IMR-90 (cell line): ENCODE measurements at places on chromosomes 2 and 18.

- H3K36me3 ChIP-seq: no peaks in the 10 kb centered on the region
- no peak overlapping the region for H3K4me3 ChIP-seq
- DNase-seq: no peak
- no peaks in the 10 kb centered on the region for H3K4me1 ChIP-seq
These were observed 16.1 kb downstream of the COLEC11 start for GRCh38 chr2:3610881-3611505.

DNA sequence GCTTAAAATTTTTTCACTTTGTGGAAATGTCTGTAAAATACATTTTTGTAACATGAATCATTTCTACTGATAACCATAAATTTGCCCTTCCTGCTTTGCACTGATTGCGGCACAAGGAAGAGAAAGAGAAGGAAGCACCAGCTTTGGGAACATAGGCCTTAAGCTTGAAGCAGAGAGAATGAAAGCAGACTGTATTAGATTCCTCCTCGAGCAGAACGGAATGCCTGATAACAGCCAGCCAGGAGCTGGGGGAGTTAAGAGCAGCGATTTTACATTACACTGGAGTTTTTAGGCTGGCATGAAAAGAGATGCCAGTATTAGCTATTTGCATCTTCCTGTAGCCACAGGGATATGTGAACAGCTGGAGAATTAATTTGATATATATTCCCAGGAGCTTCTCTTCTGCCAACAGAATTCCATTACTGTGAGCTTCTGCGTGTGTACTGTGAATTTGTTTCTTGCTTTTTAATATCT, 33.5 kb downstream of the CRIM1 start:
- H3K36me3 ChIP-seq: peaks cover 11% of the 10 kb centered on the region
- peak overlapping the region; percentile 19; the same call in 1 of the 2 replicates for H3K27ac ChIP-seq
- DNase-seq: peak; percentile 67
- no peak overlapping the region for H3K4me3 ChIP-seq

GRCh38 chr2:139403948-139404347, 623.8 kb upstream of the NXPH2 start:
- DNase-seq: no peak
- no peak overlapping the region for H3K4me3 ChIP-seq
- H3K36me3 ChIP-seq: no peaks in the 10 kb centered on the region
- no peaks in the 10 kb centered on the region for H3K4me1 ChIP-seq
- H3K27ac ChIP-seq: no peak overlapping the region

GRCh38 chr18:76212960-76213359, 282.1 kb downstream of the ZNF516 start:
- no peak overlapping the region for H3K27ac ChIP-seq
- DNase-seq: no peak
- no peaks in the 10 kb centered on the region for H3K4me1 ChIP-seq
- H3K27me3 ChIP-seq: no peaks in the 10 kb centered on the region
- no peak overlapping the region for H3K4me3 ChIP-seq

DNA sequence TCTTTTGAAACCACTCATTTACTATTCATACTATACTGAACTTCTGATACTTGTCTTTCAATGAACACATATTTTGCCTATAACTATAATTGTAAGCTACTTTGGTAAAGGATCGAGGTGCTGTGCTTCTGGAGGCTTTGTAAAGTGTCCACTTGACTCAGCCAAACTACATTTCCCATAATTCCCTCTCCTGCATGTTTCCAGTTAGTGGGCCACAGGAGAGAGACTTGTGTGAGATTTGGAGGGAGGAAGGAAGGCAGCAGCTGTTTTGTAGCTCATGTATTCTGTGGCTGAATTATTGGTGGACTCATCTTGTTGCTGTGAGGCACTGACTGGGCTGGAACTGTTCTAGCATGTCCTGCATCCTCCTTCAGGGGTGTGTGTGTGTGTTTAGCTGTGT, 328.8 kb downstream of the ARL6IP6 start:
- no peak overlapping the region for H3K4me3 ChIP-seq
- no peak for DNase-seq
- no peak overlapping the region for H3K27ac ChIP-seq
- no peaks in the 10 kb centered on the region for H3K4me1 ChIP-seq
- no peaks in the 10 kb centered on the region for H3K27me3 ChIP-seq

- peaks cover 1% of the 10 kb centered on the region; the same call in 1 of the 2 replicates for H3K27me3 ChIP-seq
- no peaks in the 10 kb centered on the region for H3K36me3 ChIP-seq
- no peak for DNase-seq
These were observed 164.2 kb upstream of the CAPN13 start for GRCh38 chr2:30971231-30972025.

GRCh38 chr2:35391736-35392442, 963.7 kb upstream of the CRIM1 start:
- H3K4me1 ChIP-seq: no peaks in the 10 kb centered on the region
- H3K27me3 ChIP-seq: no peaks in the 10 kb centered on the region
- no peak overlapping the region for H3K4me3 ChIP-seq
- no peaks in the 10 kb centered on the region for H3K36me3 ChIP-seq
- no peak for DNase-seq

GRCh38 chr2:104407641-104408040, 446.3 kb upstream of the POU3F3 start:
- H3K4me3 ChIP-seq: no peak overlapping the region
- DNase-seq: no peak

DNA sequence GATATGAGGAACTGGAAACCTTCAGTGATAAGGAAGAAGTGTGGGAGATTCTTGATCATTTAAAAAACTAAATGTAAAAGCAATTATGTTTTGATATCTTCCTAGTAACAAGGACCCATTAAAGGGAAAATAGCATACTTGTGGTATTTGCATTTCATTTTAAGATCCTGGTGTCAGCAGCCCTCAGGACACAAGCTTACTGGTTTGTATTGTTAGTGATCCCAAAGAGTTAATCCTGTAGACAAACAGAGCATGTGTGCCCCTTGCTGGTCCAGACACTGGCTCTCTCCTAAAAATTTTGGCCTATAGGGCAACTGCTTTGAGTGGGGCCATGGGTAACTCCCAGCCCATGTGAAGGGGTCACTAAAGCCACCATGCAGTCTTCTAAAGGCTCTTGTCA, 101.1 kb upstream of the TFCP2L1 start:
- peaks cover 10% of the 10 kb centered on the region for H3K4me1 ChIP-seq
- no peak overlapping the region for H3K27ac ChIP-seq
- peaks cover 26% of the 10 kb centered on the region for H3K36me3 ChIP-seq
- H3K4me3 ChIP-seq: no peak overlapping the region
- no peak for DNase-seq
- no peaks in the 10 kb centered on the region for H3K27me3 ChIP-seq

DNA sequence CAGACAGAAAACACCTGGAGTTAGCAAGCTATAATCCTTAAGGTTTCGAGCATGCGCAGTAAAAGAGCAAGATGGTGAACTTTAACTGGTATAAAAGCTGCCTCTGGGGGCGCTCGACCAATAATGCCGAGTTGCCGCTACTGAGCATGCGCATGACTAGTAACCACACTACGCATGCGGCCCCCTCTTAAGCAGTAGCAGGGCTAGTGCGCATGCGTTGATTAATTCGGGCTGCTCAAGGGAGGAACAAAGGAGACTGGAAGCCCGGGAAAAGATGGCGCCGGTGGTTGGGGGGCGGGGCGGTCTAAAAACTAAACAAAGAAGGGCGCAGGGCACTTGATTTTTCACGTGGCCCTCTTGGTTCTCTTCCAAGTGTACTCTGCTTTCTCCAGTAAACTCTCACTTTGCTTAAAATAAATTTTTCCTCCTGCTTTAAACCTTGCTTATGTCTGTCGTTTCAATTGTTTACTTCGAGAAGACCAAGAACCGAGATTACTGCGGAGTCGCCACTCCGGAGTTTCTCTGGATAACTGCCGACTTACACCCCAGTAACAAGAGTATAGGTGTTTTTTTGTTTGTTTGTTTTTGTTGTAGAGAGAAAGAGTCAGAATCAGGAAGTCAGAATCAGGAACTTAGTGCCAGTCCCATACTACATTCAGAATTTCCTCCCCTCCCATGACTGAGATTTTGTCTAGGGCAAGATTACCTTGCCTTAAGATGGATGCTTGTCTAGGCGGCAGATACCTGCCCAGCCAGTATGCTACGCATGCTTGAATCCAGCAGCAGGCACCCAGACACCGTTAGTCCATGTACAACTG, 5.8 kb downstream of the XRCC5 start:
- peak overlapping the region; percentile 41 for H3K4me3 ChIP-seq
- H3K27ac ChIP-seq: peak overlapping the region; percentile 84
- peaks cover 14% of the 10 kb centered on the region for H3K4me1 ChIP-seq
- H3K27me3 ChIP-seq: no peaks in the 10 kb centered on the region
- peak; percentile 99 for DNase-seq

DNA sequence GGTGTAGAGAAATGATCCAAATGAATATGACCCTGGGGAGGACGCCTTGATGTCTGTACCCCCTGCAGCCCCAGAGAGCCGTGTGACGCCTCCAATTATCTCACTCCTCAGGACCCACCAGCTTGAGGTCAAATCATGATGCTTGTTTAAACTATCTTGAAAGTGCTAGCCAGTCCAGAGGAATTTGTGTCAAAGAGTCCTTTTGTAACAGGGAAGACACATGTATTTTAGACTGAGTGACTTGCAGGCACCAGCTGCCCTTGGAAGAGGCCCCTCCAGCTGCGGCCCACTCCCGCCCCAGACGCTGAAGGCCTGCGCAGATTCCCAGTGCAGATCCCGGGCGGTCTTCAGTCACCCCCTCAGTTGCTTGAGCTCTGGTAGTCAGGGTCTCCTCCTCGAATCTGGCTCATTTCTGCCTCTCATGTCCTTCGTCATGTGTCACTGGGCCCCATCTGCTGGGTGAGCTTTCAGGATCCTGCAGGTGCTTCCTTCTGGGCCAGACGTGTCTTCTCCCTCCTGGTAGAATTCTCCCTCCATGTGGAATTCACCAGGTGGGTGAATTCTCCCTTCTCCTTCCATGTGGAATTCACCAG, 77.4 kb downstream of the RNF144A start:
- DNase-seq: no peak
- no peak overlapping the region for H3K27ac ChIP-seq
- no peaks in the 10 kb centered on the region for H3K36me3 ChIP-seq
- no peak overlapping the region for H3K4me3 ChIP-seq
- no peaks in the 10 kb centered on the region for H3K4me1 ChIP-seq
- H3K27me3 ChIP-seq: no peaks in the 10 kb centered on the region

GRCh38 chr2:86226070-86226469, 26.8 kb downstream of the MRPL35 start:
- no peak overlapping the region for H3K4me3 ChIP-seq
- H3K27ac ChIP-seq: no peak overlapping the region
- no peak for DNase-seq
- no peaks in the 10 kb centered on the region for H3K36me3 ChIP-seq

GRCh38 chr2:14982790-14983189, 350.3 kb downstream of the LRATD1 start:
- no peak overlapping the region for H3K4me3 ChIP-seq
- H3K4me1 ChIP-seq: no peaks in the 10 kb centered on the region
- H3K27ac ChIP-seq: no peak overlapping the region

DNA sequence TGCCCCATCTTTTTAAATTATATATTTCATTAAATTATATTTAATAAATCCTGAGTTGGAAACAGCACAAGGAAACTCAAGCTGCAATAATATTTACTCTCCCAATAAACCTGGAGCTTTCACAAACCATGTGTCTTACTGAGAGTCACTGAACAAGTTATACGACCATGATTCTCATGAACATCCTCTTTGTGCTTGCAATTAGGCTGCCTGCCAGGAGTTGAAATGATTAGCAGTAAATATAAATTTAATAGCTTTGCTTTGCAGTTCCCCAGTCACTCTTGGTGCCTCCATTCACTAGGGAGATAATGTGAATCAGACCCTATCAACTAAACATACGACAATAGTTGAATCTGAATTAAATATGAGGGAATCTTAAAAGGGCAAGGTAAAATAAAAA, 905.1 kb downstream of the NRXN1 start:
- no peak overlapping the region for H3K27ac ChIP-seq
- H3K27me3 ChIP-seq: no peaks in the 10 kb centered on the region
- no peak for DNase-seq
- H3K4me1 ChIP-seq: no peaks in the 10 kb centered on the region
- no peak overlapping the region for H3K4me3 ChIP-seq

GRCh38 chr2:109611467-109612095, 2.2 kb downstream of the SEPTIN10 start:
- H3K36me3 ChIP-seq: no peaks in the 10 kb centered on the region
- H3K27me3 ChIP-seq: no peaks in the 10 kb centered on the region
- H3K4me3 ChIP-seq: peak overlapping the region; percentile 96; the same call in 1 of the 2 replicates
- peak overlapping the region; percentile 79 for H3K27ac ChIP-seq

GRCh38 chr18:41974796-41975201, 19.8 kb downstream of the PIK3C3 start:
- H3K27me3 ChIP-seq: no peaks in the 10 kb centered on the region
- peaks cover 3% of the 10 kb centered on the region; the same call in 1 of the 2 replicates for H3K36me3 ChIP-seq
- H3K4me3 ChIP-seq: no peak overlapping the region
- H3K4me1 ChIP-seq: peaks cover 2% of the 10 kb centered on the region; the same call in 1 of the 2 replicates

- no peak overlapping the region for H3K4me3 ChIP-seq
- no peak for DNase-seq
- H3K4me1 ChIP-seq: peaks cover 27% of the 10 kb centered on the region
These were observed 257.3 kb upstream of the RASGRP3 start for GRCh38 chr2:33219114-33219513.

DNA sequence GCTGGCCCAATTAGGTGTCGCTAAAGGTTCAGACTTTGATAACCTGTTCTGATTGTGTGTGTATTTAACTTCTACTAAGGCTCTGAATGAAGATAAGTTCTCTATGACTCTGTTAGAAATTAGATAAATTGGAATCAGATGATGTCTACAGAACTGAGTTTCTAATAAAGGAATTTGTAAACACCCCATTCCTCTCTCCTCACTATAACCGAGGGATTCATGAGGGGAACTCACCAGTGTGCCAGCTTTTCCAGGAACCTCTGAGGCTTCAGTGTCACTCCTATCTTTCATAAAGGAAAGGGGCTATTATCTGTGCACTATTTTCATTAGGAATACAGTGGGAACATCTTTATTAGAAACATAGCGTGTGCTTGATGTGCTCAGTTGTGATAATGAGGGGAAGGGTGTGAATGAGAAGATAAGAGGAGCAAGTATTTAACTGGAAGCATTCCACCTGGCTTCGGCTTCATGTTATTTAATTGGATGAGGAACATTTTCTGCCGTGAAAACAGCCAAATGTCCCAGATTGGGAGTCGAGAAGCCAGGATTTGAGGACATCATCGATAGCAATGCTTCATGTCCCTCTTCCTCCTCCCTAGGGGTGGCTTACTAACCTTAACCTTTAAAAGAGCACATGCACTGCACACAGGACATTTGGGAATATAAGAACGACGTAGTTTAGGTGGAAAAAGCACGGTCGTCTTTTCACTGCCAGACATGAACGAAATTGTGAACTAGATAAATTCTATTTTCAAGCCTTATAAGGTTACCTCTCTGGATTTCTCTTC, 84.8 kb upstream of the TCF4 start:
- H3K27me3 ChIP-seq: no peaks in the 10 kb centered on the region; the same call in 1 of the 2 replicates
- H3K4me3 ChIP-seq: no peak overlapping the region
- no peak overlapping the region for H3K27ac ChIP-seq

DNA sequence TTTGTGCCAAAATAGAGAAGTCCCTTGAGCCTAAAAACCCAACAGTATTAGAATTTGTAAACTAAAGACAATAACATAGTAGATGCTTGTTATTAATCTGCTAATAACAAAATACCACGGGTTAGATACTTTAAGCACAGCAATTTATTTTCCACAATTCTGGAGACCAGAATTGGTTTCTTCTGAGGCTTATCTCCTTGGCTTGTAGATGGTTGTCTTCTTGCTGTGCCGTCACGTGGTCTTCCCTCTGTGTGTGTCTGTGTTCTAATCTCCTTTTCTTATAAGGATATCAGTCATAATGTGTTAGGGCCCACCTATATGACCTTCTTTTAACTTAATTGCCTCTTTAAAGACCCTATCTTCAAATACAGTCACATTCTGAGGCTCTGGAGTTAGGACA, 260.1 kb downstream of the CYRIA start:
- no peaks in the 10 kb centered on the region for H3K36me3 ChIP-seq
- H3K27me3 ChIP-seq: no peaks in the 10 kb centered on the region
- H3K4me3 ChIP-seq: no peak overlapping the region
- no peaks in the 10 kb centered on the region for H3K4me1 ChIP-seq
